ENCODE measurements at places on chromosomes 11 and 22.

DNA sequence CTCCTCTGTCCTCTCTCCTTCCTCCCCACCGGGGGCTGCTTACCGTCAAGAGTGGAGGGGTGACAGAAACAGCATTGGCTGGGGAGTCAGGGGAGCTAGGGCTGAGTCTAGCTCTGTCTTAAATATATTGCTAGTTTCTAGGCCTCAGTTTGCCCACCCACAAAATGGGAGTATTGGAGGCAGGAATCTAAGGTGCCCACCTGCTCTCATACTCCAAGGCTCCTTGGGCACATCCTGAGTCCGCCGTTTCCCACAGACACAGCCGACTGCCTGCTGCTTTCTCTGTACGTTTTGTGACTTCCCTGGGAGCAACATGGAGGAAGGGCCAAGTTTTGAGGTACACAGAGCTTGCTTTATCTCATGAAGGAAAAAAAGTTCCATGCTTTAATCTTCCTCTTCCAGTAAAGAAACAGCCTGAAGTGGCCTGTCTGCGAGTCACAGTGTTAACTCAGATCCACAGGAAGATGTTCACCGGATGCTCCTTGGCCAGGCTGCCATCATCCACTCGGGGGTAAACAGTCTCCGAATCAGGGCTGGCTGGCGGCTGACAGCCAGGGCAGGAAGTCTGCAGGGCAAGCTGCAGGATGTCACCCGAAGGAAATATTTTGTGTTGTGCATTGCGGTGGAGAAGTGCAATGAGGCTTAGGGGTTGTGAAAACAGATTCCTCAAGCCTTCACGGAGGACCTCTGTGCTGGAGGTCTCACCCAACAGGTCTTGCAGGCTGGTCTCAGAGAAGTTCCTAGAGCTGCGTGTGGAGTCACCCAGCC, 11.0 kb upstream of the CERK start:
- peak; percentile 19 for DNase-seq

GRCh38 chr11:12278766-12279671, 98.4 kb upstream of the PARVA start:
- no peak for DNase-seq

GRCh38 chr11:61472868-61473267, 35.7 kb upstream of the LRRC10B start:
- no peak for DNase-seq

- DNase-seq: no peak
These were observed 45.3 kb downstream of the SGSM3 start for GRCh38 chr22:40415531-40416266.

GRCh38 chr22:47050401-47051051, 288.1 kb downstream of the TBC1D22A start:
- no peak for DNase-seq

DNA sequence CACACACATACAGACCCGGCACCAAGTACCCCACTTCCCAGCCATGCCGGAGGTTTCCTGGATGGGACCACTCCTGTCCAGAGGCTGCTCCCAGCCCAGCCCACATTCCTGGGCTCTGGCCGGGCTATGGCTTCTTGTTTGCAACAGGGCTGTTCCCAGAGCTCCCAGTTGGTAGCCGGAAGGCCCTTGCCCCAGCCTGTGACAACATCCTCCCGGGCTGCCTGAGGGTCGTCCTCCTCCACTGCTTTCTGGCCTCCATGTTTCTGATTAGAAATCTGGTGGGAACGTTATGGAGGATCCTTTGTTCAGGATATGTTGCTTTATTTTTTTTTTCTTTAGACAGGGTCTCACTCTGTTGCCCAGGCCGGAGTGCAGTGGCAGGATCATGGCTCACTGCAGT, 952 bp upstream of the CYP2D6 start:
- DNase-seq: no peak

DNA sequence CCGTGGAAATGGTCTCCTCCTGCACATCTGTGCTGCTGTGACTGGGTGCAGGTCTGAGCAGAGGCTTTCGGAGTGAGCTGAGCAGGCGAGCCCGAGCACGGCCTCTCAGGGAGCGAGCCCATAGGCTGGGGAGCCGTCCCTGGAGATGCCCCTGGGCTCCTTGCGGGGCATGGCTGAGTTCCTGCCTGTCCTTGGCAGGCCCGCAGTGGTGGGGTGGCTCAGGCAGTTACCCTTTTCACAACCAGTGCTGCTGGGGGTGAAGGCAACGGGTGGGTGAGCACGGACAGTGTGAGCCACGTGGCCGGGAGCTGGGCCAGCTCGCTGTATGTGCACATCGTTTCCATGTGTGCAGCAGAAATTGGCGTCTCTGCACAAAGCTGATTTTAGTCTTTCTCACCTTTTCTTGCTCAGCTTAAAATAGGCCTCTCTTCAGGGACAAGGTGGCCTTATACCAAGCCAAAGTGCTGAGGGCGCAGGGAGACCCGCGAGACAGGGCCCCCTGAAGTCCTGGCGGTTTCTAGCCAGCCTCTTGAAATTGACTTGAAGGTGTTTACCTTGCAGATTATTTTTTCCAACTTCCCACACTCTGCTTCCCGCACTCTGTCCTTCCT, at the start of gene TP53AIP1:
Gene TP53AIP1, minus strand, starts transcription at position 55 of the 611 bp plus-strand sequence. CDS start 5,053 bp downstream, outside the sequence.
- no peak for DNase-seq
